CD4-positive, alpha-beta T cell treated with Interleukin-21 for 1 hour (primary cell): ENCODE measurements at places on chromosomes 1 and 21.

DNA sequence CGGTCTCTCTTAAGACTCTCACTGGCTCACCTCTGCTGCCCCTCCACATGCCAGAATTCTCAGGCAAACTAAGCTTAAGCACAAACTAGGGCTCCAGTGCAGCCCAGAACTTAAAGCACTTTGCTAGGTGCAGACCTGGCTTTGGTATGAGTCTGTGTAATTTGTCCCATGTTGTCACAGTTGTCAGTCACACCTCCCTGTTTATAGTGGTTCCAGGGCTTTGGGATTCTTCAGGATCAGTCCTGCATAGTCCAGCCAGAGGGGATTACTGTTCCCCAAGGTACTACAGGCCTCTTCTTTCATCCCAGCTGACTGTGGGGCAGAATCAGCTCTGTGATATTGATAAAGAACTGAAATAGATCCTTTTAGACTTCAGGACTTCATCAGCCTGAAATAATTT is 105.0 kb upstream of the UBE2U start:
- no peak for DNase-seq

- no peak for DNase-seq
These were observed 55.6 kb downstream of the PEX14 start for GRCh38 chr1:10530281-10530740.

DNA sequence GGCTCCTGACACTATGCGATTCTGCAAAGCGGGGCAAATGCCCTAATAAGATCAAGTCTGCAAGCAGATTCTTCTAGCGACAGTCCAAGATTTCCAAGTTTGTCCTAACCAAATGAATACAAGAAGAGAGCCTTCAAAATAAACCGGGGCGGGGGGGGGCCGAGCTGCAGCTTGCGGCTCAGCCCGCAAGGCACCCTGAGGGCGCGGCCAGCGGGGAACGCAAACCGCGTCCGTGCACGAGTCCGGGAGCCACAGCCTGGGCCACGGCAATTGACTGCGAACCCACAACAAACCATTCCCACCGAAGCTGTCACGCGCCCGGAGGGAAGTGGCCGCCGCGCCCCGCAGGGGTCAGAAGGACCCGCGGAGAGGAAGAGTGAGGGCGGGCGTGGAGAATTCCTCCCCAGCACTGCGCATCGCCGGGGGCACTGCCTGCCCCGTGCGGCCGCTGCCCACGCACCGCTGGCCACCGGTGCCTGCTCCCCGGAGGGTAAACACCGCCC is 687 bp downstream of the TGFBR3 start:
- DNase-seq = peak; percentile 36

DNA sequence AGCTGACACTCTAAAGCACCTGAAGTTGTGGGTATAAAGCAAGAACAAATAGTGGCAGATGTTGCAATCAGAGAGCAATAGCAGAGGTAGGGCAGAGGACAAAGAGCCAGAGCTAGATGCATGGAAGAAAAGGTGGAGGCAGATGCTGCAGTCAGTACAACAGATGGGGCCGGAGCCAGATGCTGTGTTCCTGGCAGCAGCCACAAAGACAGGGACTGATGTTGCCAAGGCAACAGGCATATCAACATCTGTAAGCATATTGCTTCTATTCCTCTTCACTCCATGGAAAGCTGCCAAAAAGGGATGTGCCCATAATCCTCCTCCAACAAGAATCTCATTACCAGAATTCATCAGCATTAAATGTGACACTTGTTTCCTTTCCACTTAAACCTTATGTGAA is 108.0 kb downstream of the TNNI3K start:
- no peak for DNase-seq

DNA sequence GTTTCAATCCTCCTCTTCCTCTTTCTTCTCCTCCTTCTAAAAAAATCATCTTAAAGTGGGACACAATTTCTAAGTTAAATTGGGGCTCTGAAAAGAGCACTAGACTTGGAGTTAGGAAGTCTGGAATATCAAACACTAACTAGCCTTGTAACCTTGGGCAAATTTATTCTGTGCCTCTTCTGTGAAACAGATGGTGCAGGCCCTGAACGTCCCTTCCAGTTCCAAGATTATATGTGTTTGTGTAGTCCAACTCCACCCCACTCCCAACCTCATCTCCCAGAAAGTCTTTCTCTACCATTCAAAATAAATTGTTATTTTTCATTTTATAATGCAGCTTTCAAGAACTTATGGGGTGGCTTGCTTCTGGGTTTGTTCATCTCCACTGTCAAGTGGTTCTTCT is 630.0 kb downstream of the LMO4 start:
- no peak for DNase-seq

DNA sequence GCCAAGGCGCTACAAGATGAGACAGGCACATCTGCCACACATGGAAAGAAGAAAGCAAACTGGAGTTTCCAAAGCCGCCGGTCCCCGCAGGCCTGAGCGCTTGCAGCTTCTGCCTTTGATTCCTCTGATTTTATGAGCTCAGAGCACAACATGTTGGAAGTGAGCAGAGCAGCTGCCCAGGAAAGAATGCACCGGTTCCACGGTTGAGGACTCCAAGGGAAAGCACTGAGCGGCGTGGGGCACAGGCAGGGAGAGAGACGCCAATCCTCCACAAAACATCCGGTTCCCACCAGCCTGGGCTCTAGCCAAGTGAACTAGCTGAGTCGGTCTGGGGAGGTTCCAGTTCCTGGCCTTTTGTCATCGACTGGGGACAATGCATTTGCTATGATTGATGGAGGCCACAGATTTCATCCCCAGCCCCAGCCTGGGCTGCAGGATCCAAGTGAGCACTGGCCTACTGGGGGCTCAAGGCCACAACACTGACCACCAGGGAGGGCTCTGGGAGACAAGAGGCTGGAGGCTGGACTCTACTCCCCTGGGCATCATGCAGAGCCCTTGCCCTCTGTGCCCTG is 253.1 kb upstream of the IRF2BP2 start:
- DNase-seq = no peak

GRCh38 chr21:42303443-42303842 is 11.8 kb downstream of the TFF3 start:
- no peak for DNase-seq

DNA sequence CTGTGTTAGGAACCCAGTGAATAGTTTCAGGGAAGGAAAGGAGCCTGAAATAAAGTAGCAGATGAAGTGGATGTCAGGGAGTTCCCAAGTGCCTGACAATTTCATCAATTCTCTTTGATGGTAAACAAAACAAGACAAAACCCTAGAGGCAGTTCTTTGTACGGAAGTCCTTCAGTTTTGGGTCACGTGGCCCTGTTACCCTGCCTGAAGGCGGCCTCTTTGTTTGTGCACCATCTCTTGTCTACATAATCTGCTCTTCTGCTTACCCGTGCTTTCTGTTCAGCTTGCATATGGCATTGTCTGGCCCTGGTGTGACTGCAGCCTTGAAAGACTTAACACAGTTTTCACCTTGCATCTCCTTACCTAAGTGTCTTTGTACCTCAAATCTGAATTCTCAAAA is 166.7 kb upstream of the DUSP10 start:
- DNase-seq = no peak

- peak; percentile 29 for DNase-seq
These were observed 27.2 kb upstream of the FOXE3 start for GRCh38 chr1:47388891-47389238.

DNA sequence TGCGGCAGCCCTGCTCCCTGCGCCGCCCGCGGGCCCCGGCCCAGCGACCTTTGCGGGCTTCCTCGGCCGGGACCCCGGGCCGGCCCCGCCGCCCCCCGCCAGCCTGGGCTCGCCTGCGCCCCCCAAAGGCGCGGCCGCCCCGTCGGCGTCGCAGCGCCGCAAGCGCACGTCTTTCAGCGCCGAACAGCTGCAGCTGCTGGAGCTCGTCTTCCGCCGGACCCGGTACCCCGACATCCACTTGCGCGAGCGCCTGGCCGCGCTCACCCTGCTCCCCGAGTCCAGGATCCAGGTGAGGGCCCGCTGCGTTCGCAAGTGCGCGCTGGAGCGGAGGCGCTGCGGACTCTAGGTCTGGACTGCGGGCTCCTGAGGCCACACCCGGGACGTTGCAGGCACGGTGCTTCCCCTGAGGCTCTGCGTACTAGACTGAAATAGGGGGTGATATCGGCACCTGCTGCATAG is 351 bp downstream of the MIXL1 start:
- peak; percentile 4 for DNase-seq

GRCh38 chr1:116571215-116571919 is 541 bp upstream of the CD58 start:
- no peak for DNase-seq

DNA sequence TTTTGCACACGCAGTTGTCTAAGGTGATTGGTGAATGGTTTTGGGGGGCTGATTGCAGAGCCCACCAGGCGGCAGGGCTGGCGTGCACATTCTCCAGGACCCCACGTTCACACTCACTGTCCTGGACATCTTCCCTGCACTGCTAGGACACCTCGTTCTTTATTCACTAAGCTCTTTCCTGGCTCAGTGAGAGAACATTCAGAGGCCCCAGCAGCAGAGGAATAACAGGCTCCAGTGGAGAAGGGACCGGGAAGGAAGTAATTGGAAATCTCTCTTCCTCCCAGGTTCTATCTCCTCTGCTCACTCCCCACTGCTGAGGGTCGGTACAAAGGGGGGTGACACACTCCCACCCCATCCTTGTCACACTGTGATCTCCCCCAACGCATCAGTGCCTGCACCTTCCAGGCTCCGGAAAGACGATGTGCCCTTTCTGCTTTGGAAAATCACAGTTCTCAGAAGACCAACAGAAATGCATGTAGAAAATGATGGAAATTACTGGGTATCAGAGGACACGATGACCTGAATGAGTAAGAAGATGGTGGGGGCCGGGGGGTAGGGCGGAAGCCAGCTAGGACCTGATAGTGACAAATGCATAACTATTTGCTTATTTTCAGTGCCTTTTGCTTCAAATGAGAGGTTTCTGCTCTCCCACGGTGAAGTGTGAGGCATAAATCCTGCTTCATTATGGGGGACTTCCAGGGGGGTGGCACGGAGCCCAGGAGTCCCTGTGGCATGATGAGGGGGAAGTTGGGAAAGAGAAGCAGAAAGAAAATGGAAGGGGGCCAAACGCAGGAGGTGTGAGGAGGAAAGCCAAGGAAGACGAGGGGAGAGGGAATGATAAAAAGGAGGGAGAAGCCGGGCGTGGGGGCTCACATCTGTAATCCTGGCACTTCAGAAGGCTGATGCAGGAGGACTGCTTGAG is 25.2 kb upstream of the KIF26B start:
- DNase-seq = no peak

DNA sequence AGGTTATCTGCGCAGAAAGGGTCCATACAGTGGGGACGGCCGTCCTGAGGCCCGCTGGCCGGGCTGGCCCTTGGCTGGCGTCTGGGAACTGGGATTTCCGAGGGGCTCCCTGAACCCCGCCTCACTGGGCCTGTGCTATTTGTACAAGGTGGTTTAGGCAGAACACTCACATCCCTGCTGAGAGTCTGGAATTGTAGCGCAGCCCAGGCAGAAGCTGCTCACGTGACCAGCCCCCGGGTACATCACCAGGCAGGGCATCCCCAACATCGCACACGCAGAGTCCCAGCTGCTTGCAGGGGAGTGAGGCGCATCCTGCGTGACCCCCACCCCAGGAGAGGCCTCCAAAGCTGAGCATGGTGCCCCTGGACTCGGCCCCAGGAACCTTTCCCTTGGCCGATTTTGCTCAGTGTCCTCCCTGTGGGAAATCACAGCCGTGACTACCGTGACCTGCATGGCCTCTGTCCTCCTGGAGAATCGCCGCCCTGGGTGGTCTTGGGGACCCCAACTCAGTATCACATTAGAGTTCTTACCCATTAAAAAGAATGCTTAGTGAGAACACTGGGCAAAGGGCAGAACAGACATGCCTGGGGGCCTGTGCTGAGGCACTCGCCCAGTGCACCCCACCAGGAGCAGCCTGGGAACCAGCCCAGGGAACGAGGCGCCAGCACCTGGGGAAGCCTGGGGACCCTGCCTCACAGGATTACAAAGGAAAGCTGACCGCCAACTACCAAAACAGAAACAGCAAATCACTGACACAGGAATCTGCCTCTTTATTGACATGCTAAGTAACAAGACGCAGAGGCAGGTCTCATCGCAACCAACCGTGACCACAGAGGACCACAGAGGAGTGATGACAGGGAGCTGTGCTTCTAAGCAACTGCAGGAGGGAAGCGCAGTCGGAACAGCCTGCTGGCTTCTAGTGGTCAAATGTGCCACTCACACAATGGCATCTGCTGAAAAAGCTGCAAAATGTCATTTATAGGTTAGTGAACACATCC is 33.5 kb downstream of the UBE2G2 start:
- DNase-seq = no peak

- DNase-seq = no peak
These were observed 53.3 kb upstream of the ERO1B start for GRCh38 chr1:236334893-236335545.

DNA sequence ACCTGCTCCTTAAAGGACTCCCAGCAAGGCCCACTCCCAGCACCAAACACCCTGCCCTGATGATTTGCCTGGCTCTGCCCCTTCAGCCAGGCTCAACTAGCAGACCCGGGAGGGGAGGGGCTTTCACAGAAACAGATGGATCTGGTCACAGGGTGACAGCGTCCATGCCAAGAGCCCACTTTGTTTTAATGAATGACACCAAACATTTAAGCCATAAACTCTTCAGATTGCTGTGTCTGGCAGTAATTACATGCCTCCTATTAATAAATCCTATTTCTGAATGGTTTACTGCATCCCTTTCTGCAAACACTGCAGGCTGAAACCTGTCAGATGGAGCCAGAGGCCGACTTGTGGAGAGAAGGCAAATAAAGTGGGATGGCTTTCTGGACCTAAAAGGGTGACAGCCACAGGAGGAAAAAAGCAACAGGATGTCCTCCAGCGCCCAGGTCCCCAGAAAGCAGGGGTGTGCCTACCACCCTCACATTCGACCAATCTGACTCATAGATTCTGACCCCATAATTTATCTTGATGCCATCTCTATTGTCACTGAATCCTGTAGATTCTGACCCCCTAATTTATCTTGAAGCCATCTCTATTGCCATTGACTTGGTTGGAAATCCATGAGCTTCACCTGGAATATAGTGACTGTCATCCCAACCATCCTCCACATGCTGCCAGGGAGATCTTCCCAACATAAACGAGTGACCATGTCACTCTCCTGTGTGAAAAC is 200.9 kb downstream of the PLPP3 start:
- no peak for DNase-seq

GRCh38 chr1:146010126-146010738 is 11.3 kb downstream of the HJV start:
- DNase-seq = no peak

GRCh38 chr1:5752746-5753548 is 239.3 kb downstream of the NPHP4 start:
- DNase-seq = no peak

- DNase-seq = no peak
These were observed 97.0 kb upstream of the C1orf174 start for GRCh38 chr1:3996846-3997705.
